ENCODE measurements at places on chromosomes 3 and 15.

- DNase-seq = no peak
Measured at GRCh38 chr3:122786066-122786465, 7.6 kb downstream of the HSPBAP1 start.

- DNase-seq = no peak
Measured at GRCh38 chr3:183409219-183409618, 19.2 kb downstream of the MCF2L2 start.

- DNase-seq = no peak
Measured at GRCh38 chr3:150871192-150871591, 34.0 kb downstream of the MINDY4B start.

DNA sequence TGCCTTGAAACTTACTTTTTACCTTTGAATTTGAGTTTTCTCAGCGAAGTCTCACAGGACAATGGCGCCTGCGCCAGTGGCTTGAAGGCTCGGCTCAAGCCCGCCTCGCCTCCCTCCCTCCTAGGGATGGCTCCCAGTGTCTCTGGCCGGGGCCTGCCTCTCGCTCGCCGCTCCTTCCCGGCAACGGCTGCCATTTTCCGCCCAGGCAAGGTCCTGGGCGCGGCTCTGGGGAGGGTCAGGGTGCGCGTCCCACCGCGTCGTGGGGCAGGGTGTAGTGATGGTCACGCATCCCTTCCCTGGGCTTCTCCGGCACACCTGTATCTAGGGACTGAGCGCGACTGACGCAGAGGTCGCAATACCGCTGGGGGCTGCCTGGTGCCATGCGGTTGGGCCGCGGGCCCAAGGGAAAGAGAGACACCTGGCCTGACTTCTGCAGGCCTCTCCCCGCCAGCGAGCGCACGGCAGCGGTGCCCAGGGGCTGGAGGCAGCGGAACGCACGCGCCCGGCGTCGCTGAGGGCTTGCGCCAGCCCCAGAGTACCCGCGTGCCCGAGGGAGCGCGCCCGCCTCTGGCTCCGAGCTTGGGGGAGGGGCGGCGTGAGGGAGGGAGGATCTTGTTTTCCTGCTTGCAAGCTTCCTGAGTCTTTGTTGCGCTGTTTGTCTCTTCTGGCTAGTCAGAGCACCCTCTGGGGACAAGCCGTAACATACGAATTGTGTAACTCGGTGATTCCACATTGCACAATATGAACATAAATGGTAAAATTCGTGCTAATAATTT, 20.7 kb upstream of the FEM1B start:
- DNase-seq = peak; percentile 71

GRCh38 chr3:177337541-177338331, 140.5 kb upstream of the TBL1XR1 start:
- peak; percentile 68 for DNase-seq

GRCh38 chr3:186152889-186153292, 44.0 kb upstream of the ETV5 start:
- no peak for DNase-seq

GRCh38 chr3:46585799-46586693, 19.9 kb upstream of the LRRC2 start:
- no peak for DNase-seq

DNA sequence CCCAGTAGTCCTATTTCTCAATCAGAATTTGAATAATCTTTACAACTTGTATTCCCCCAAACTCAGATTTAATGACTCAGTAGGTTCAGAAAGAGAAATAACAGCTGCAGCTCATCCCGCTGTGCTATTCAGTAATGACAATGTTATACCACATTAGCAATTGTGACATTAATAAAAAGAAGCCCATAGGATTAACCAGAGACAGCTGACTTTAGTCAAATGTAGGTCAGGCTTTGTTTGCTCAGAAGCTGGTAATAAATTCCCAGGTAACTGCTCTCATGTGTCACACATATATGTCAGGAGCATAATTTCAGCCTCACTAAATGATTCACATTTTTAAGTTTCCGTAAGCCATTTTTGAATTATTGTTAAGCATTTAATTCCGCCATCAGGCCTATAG, 222.0 kb upstream of the UBE2E2 start:
- DNase-seq = no peak

DNA sequence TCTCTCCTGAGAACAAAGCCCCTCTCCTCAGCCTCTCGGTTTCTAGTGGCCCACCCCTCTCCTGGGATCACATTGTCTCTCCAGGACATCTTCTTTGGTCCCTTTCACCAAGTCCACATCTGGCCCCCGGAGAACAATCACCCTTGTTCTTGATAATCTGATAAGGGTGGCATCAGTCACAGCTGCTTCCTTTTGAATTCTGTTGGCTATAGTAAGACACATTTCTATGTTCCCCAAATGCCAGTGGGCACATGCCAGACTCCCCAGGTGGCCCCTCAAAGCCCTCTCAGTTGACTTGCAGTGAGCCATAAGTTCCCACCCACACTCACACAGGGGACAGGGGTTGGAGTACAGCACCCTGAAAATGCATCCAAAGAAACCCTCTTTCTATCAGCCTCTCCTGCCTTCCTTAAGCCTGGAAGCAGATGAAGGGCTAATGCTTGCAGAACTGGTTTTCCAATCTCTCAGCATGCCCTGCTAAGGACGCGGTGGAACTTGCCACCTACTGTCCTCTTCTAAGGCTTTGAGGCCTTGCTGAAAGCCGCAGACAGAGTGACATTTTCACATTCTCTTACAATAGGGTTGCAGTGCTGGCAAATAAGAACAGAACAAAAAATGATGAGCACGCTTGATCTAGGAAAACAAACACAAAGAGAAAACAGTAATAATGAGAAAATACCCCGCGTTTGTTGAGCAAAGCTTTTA, 101.3 kb upstream of the SLCO3A1 start:
- DNase-seq = no peak

DNA sequence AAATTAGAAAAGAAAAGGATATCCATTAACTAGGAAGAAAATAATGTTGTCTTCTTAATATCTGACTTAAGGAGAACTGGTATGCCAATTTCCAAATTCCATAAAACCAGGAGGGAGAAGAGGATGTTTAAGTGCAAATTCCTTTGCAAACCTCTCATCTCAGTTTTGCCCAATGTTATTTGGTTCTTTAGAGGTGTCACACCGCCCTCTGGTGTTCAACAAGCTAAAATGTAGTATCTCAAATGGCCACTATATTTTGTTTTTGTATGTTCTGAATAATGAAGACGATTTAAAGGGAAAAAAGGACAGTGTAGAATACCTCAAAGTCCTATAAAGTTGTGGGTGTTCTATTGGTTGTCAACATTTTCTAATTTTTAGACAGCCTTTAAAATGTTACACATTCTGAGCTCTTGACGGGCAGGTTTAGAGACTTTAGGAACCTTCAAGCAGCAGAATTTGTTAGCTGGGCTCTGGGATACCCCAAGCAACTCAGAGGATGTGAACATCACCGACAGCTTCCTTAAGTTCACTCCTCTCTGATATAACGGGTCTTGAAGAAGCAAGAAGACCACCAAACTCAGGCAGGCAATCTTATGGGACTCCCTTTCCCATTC, 458.3 kb downstream of the MFSD1 start:
- peak; percentile 17 for DNase-seq

- no peak for DNase-seq
Measured at GRCh38 chr3:160685144-160685766, 8.3 kb downstream of the ARL14 start.

DNA sequence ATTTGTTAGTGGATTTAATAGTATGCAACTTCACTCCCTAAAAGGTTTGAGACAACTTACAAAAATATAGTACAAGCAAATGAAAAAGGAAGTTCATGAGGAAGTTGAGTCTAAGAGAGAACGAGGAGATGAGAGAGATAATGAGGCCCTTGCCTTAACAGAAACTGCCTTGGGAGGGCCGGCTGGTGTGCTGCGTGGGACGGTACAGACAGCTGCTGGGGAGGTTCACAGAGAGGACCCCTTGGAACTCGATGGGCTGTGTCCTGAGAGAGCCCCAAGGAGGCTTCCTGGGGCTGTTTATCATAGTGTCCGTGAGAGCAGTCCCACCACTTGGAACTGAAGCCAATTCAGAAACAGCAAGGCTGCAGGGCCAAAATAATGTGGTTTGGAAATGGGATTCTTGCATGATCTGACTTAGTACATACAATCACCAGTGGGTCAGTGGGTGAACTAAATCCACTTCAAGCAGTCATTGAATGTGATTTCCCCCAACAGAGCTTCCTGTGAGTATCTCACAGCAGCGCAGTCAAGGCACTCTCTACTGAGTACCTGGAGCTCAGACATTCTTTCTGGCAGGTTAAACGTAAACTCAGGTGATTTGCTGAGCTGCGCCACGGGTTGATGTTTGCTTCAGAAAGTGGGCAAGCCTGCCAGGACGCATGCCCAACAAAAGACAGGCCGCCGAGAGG, 90.8 kb downstream of the CRTC3 start:
- DNase-seq = no peak

DNA sequence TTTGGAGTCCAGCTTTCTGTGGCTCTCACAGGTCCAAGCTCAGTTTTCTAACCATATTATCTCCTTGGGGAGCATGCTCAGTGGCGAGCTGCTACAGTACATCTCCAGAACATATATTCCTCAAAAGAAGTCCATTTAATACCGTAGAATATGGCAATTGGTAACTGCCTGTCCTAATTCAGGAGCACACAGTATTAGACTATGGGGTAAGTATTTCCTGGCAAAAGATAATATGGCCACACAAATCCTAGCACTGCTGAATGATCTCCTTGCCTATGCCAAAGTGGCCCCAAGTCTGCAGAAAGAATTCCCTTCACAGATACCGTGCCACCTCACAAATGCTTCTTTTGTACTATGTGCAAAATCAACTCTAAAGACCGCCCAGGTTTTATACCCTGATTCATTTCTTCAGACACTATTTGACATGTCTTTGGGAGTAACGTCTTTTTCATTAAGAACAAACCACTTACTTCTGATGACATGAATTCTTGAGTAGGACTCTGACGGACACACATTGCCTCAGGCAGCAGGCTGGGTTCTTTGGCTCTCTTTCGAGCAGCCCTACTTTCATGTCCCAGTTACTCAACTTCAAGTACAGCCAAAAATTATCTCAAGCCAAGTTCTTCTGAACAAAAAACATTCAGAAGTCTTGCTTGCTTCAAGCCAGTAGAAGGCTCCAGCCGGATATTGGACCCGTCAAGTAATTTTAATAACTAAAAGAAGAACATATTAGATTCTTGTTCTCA, 368.3 kb upstream of the DCBLD2 start:
- DNase-seq = no peak

DNA sequence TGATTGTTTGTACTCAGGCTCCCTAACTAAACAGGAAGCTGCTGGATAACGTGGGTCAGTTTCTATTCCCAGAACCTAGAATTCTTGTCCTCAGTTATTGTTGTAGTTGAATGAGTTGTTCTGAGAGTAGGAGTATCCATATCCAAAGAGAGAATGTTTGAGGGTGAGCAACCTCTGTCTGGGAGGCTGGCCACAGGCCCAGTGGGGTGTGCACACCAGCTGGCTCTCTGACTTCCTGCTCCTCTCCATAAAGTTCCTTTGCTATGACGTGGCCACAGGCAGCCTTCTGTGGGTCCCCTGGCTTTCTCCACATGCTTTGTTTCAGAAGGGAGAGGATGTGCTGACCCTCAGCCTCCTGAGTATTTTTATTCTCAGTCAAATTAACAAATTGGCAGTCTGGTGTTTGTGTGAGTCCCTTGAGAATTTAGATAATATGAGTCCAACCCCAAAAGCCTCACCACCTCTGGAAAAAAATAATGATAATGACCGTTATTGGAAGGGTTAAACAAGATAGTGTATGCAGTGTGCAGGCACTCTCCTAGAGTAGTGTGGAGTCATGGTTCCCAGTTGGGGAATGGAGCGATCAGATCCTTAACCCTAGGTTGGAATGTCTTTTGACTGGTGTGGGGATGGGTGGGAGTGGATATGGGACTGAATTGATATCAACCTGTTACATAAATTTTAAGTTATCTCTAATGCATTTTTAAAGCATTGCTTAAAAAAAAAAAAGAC, 47.6 kb upstream of the MED12L start:
- no peak for DNase-seq

- DNase-seq = no peak
Measured at GRCh38 chr15:48242015-48242414, 35.9 kb downstream of the SLC12A1 start.

GRCh38 chr15:39243396-39243795, 337.5 kb upstream of the THBS1 start:
- no peak for DNase-seq

GRCh38 chr3:113912552-113913236, 35.1 kb upstream of the ZDHHC23 start:
- peak; percentile 14 for DNase-seq

GRCh38 chr3:116186049-116186448, 259.2 kb downstream of the LSAMP start:
- DNase-seq = no peak

- no peak for DNase-seq
Measured at GRCh38 chr15:53307952-53308624, 451.4 kb downstream of the WDR72 start.

- no peak for DNase-seq
Measured at GRCh38 chr3:59540241-59540640, 490.4 kb upstream of the CFAP20DC start.

DNA sequence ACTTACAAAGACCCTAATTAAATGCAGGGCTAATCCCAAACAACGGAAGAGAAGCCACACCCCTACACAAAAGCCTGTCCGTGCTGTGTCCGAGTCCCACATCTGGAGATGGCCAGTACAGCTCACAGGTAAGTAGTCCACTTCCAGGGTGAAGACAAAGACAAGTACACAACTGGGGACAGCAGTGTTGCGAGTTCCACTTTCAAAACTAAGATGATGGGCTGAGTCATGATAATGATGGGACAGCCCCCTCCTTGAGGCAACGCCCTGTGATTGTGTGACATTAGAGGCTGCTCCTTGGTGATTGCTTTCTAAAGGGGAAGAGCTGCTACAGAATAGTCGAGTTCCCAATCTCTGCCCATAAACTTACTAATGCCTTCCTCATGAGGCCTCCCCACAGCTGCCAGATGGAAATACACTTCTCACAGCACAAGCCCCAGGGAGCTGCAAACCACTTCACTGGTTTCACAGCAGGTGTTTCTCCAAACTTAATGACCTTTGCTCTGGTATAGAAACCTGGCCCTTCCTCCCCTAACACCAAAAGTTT, 27.6 kb downstream of the RFT1 start:
- DNase-seq = peak; percentile 50

DNA sequence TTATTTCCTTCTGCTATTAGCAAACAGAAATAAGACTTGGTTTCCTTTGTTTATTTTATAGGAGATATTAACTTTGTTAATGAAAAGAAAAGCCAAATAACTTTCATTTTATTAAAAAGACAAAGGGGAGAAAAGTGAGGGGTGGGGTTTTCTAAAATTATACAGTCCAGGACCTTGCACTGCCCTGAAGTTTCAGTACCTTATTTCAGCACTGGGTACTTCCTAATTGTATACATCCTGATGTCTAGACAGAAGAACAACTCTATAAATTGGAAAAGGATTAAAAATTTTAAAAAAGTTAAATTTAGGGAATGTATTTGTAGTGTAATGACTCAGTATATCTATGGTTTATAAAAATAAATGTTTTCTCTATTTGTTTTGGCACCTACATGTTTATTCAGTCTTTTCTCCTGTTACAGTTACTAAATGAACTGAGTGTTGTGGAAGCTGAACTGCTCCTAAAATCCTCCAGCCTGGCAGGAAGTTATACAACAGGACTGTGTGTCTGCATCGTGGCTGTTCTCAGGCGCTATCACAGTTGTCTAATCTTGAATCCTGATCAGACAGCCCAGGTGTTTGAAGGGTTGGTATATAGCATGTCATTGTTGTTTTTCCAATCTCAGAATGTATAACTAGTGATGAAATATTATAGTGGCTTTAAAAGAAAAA, 27.6 kb upstream of the P2RY13 start:
- no peak for DNase-seq
